ACHN (cell line): ENCODE measurements at places on chromosomes 16 and 17.

DNA sequence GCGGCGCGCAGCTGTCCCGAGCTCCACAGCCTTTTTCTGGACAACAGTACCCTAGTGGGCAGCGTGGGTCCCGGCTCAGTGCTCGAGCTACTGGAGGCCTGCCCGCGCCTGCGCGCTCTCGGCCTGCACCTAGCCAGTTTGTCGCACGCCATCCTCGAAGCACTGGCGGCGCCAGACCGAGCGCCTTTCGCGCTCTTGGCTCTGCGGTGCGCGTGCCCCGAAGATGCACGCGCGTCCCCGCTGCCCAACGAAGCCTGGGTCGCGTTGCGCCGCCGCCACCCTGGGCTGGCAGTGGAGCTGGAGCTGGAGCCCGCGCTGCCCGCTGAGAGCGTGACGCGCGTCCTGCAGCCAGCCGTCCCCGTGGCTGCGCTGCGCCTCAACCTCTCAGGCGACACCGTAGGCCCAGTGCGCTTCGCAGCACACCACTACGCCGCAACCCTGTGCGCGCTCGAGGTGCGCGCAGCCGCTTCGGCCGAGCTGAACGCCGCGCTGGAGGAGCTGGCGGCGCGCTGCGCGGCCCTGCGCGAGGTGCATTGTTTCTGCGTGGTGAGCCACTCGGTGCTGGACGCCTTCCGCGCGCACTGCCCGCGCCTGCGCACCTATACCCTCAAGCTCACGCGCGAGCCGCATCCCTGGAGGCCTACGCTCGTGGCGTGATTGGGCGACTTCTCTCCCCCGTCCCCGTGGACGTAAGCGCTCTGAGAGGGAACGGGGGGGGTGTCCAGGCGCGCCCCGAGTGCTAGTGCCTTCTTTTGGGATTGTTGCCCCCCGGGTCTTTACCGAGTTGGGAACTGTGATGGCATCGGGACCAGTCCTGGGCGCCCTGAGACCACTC, 1.2 kb upstream of the HSF4 start:
- DNase-seq, result peak; percentile 61

DNA sequence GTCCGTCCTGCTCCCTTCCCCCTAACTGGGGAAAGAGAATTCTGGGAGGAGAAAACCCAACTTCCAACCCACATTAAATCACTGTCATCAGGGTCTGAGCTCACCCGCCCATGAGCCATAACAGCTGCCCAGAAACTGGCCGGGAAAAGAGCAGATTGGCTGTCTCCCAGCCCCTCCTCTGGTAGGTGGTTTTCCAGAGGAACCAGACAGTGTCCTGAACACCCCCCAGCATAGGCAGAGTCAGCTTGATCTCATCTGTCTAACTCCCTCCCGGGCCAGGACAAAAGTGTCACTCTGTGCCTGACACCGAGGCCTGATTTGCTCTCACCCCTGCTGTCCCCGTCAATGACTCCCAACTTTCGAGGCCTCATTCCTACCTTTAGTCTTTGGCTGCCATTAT, 197.0 kb downstream of the AXIN2 start:
- DNase-seq, result no peak

DNA sequence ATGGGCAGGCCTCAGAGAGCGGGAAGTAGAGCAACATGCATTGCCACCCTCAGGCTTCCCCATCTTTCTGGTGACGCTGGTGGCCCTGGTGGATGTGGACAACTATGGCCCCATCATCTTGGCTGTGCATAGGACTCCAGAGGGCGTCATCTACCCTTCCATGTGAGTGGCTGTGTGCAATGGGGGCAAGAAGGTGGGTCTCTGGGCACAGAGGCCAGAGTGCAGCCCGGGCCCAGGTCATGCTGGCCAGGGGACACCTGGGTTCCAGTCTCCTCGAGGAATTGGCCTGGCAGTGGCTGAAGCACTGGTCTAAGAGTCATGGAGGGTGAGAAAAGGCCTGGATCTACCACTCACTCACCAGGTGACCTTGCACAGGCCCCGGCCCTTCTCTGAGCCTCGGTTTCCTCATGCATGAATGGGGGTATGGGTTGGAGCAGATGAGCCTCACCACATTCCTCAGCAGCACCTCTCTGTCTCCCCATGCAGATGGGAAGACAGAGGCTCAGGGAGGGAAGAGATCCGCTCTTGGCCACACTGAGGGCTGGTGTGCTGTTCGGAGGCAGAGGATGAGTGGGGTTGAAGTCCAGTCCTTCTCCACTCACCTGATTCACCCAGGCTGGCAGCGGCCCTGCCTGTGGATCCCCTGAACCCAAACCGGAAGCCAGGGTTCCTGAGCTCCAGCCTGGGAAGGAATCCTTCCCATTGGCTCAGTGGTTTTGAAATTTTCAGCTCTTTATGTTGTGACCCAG, 7.2 kb upstream of the ADGRG3 start:
- DNase-seq, result no peak

GRCh38 chr16:15915555-15916081, 27.2 kb upstream of the CEP20 start:
- DNase-seq, result no peak

DNA sequence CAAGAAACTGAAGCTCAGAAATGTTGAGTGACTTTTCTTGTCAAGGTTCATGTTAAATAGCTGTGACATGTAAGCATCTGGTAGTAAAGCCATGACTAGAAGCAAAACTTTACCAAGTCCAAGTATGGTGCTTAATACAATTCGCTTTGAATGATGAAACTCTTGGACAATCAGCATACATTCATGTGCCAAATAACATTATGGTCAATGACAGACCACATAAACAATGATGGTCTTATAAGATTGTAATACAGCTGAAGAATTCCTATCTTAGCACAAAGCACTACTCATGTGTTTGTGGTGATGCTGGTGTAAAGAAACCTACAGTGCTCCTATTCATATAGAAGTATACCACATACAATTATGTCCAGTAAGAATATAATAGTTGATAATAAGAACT, 97.1 kb upstream of the RPRML start:
- DNase-seq, result no peak

DNA sequence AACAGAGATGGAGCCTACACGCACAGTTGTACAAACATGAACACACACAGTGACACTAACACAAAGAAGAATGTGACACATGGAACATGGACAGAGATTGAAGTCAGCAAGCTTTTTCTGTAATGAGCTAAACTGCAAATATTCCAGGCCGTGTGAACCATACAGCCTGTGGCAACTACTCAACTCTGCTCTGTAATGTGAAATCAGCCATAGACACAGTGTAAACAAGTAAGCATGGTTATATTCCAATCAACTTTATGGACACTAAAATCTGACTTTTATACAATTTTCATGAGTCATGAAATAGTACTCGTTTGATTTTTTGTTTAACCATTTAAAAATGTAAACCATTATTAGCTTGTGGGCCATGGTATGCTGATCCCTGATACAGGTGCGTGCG, 120.2 kb downstream of the SMG6 start:
- no peak for DNase-seq

DNA sequence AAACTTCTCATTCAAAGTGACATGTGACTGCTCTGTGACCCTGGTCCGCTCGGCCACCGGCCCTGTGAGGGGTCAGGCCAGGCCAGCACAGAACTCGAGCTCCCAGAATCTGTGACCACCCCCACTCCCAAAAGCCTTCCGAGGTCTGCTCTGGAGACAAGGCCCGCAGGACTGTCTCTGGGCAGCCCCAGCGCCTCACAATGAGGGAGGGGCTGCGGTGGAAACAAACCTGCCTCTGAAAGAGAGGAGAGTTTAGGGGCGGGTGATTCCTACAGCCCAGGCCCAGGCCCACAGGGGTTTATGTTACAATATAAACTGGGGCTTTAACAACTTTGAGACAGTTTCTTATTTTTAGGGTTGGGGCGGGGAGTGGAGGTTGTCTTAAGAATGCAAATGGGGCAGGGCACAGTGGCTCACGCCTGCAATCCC, 19.9 kb downstream of the IGFBP4 start:
- no peak for DNase-seq

- no peak for DNase-seq
These were observed 72.5 kb upstream of the CBX4 start for GRCh38 chr17:79911430-79912399.

- DNase-seq, result no peak
These were observed at the start of gene KLHL10 for GRCh38 chr17:41837761-41838538. KLHL10 (plus strand) TSS chr17:41837825; CDS start chr17:41837933, 108 bp downstream.

DNA sequence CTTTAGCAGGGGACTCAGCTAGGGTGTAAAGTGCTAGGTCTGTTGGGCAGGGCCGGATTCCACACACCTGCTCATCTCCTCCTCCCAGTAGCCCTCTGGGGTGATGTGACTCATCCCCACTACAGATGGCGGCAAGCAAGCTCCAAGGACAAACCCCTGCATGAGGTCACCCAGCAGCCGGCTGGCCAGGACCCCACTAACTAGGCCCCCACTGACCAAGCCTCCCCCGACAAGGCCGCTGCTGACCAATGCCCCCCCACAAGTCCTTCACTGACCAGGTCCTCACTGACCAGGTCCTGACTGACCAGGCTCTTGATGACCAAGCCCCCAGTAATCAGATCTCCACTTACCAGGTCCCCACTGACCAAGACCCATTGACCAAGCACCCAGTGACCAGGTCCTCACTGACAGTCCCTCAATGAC, 36.7 kb downstream of the TNFRSF13B start:
- no peak for DNase-seq

DNA sequence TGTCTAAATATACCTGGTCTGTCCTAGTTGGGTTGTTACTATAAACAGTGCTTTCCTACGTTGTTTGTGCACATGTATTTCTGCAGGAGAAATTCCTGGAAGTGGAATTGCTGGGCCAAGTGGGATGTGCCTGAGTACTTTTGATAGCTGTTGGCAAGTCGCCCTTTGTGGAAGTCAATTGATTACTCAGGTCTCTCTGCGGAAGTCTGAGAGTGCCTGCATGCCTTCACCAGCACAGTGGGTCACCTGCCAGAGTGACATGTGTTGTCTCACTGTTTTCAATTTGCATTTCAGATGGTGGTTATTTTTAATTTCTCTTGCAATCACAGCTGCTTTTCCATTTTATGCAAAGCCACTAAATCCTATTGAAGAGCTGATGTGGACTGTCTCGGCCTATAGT, 2.3 kb upstream of the MVD start:
- no peak for DNase-seq

DNA sequence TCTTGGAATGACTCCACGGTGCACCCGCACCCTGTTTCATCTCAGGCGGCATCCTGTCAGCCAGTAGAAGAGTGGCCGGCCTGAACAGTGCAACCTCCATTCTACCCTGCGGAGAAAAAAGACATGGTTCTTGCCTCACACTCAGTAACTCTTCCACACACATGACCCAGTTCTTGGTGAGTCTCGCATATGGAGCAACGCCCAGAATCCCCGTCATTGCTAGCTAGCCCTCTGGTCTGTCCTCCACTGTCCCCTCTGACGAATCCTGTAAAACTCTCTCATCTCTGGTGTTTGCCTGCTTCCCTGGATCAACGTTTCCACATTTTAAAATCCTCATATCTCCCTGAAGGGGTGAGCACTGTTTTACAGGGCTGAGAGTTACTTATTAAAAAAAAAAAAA, 4.2 kb upstream of the RDM1 start:
- DNase-seq, result no peak

DNA sequence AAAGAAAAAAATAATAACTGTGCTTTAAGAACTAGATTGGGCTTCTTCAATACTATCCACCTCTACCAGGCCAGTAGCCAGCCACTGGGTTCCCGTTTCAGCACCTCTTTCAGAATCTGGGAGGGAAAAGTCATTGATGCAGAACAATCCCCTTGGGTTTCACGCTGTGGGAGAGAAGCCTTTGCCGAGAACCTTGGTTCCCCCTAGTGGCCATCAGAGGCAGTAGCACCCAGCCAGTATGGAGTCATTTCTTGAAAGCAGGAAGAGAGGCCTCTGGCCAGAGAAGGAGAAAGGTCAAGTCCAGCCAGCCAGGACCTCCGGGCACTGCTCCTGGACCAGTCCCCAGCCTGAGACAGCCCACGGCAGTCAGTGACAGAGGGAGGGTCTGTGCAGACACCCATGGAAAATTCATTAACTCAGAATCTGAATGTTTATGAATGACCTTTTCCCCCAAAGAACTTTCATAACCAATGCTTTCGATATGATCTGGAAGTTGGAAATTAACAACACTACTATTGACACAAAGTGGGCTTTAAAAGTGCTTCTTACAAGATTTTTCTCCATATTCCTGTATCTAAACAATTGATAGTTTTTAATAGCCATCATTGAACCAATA, 51.2 kb upstream of the CDH5 start:
- DNase-seq, result peak; percentile 85

DNA sequence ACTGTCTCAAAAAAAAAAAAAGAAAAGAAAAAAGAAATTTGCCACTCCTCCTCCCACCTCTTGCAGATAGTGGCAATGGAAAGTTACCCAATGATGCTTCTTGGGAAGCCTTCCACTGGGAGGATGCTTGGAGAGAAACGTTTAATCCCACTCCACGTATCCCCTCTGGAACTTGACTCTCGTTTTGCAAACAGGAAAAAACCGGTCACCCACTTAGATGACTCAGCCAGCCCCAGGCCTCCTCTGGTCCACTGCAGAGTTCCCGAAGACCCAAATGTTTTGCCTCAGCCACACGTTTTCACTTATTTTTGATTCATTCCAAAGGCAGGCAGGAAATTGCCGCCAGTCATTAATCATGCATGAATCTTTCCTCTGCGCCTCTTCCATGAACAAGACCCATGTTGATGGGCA, 9.3 kb upstream of the TNFRSF17 start:
- peak; percentile 44 for DNase-seq

GRCh38 chr17:3740611-3741073, 16.9 kb downstream of the HASPIN start:
- no peak for DNase-seq

- DNase-seq, result no peak
These were observed 17.1 kb downstream of the ITGB4 start for GRCh38 chr17:75738218-75738802.

- DNase-seq, result no peak
These were observed 55.9 kb downstream of the FOXL1 start for GRCh38 chr16:86634292-86634691.

GRCh38 chr17:4547118-4547906, 7.9 kb downstream of the MYBBP1A start:
- DNase-seq, result no peak

DNA sequence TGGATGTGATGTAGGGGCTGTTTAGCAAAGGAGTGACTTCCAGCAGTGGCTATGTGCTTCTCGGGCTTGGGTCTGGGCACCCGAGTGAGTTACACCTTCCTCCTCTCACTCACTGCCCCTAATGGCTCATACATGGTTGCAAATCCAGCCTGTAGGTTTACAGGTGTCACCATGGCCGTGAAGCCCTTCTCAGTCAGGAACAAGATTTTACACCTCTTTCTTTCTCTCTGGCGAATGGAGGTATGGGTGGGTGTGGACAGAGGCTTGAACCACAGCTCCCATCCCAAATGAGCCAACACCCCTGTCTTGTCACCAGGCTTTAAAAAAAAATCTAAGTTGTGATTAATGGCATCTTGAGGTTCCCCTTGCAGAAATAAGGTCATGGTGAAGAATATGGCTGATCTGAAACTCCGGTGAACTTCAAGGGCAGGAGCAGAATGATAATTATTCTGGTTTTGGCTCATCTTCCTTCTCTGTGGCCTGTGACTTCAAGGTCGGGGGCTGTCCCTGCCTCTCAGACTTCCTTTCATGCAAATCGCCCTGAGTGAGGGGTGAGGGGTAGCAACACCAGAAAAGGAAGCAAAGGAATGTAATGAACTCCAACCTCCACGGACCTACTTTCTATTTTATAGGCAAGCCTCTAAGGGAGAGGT, 331.2 kb downstream of the MAF start:
- DNase-seq, result no peak
